ENCODE measurements at places on chromosomes 4 and X.

DNA sequence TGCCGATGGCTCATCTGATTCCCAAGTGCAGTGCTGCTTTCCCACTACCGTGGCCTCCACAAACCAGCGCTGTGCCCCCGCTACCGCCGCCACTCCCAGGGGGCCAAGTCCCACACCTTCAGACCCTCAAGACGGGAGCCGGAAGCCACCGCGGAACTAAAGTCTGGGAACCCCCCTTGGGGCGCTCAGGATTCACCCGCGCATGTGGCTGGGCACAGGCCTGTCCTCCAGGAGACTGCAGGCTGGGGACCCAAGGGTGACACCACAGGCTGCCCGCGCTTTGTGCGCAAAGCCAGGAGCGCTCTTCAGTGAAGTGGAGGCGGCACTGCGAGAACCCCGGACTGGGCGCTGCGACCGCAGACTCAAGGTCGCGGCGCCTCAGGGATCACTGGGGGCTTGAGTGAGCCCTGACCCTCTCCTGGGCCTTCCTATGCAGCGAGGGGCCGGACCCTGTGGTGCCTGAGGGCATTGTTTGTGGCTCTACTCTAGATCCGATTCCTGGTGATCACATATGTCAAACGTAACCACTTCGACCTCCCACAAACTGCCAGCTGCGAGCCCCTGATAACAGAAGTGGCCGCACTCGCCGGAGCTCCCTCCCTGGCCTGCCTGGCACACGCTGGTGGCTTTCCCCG is 20.4 kb upstream of the TBC1D14 start:
- no peak for DNase-seq

DNA sequence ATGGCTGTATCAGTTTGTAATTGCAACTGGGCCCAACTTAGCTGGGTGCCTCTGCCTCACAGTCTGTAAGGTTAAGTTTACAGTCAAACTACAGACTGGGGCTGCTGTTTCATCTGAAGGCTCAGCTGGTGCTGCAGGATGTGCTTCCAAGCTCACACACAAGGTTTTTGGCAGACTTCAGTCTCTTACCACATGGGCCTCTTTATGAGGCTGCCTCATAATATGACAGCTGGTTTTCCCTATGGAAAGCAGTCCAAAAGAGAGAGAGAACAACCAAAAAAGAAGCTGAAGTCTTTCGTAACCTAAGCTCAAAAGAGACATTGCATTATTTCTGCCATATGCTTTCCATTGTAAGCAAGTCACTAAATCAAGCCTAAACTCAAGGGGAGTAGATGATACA is 271.7 kb downstream of the DCTD start:
- no peak for DNase-seq

DNA sequence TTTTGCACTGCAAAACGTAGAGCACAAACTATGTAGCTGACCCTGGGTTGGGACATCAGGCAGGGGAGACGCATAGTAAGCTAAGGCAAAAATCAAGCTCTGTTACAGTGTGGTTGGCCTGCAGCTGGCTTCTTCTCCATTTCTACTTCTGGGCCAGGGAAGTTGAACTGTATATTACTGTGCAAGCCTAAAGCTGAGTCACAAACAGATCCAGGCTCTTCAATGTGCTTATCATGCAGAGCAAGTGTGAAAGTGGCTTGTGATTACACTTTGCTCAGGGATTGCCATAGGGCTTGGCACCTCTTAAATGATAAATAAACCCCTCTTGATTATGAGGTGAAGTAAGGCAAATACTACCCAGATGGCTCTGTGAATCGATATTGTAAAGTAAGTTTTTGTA is 40.5 kb downstream of the CLDN34 start:
- no peak for DNase-seq

DNA sequence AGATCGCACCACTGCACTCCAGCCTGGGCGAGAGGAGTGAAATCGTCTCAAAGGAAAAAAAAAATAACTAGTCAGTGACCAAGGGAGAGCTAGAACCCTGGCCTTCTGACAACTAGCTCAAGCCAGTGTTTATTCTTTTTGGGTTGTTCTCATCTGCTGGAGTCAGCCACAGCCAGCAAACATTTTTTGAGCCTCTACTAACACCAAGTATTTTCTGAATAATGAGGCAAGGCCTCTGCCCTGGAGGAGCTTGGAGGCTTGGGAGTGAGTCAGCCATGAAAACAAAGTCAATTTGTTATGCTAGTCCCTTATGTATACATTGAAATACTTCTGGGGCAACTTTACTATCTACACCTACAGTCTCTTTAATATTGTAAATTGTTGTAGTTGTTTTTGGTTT is 46.5 kb downstream of the TMA16 start:
- DNase-seq: no peak

- no peak for DNase-seq
Measured at GRCh38 chrX:98380106-98380505, 1496.4 kb downstream of the RPA4 start.

DNA sequence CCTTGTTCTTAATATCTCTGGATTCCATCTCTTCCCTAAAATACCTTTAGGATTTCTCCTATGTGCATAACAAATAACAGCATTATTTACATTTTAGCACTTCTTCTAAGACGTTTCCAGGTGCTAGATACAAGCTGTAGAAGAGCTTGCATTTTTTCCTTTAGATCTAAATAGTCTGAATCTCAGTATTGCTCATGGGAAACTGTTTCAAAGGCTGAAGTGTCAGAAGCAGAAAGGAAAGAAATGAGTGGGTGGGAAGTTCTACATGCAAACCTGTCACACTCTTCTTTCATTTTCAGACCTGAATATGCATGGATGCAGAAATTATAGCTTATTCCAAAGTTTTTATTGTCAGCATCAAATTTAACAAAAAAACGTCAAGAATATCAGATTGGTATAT is 41.8 kb downstream of the FGF13 start:
- DNase-seq: no peak
